CD4-positive, alpha-beta T cell treated with Interleukin-17A for 4 hours (primary cell): ENCODE measurements at places on chromosomes 5 and 9.

GRCh38 chr9:68730570-68731235, 25.7 kb downstream of the PIP5K1B start:
- DNase-seq, result no peak

- no peak for DNase-seq
Observed at GRCh38 chr9:69905286-69905685, 84.7 kb downstream of the CFAP95 start.

DNA sequence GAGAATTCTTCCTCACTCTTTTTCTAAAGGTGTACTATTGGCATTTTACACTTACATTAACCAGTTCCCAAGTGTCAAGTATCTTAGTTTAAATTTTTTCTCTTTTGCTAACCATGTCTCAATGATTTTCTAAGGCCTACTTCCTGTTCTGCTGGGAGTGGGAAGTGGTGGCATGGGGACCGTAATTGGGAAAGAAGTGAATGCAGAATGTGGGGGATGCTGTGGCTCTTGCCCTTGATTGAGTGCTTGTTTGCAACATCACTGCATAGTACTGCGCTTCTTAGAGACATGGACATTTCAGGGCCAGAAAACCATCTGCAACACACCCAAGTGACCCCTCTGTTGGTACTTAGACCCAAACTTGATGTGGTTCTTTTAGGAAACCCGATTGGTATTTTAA, 32.8 kb downstream of the MRRF start:
- no peak for DNase-seq

- no peak for DNase-seq
Observed at GRCh38 chr5:9015260-9015936, 530.5 kb downstream of the SEMA5A start.

- no peak for DNase-seq
Observed at GRCh38 chr5:158938200-158938599, 161.5 kb downstream of the EBF1 start.

DNA sequence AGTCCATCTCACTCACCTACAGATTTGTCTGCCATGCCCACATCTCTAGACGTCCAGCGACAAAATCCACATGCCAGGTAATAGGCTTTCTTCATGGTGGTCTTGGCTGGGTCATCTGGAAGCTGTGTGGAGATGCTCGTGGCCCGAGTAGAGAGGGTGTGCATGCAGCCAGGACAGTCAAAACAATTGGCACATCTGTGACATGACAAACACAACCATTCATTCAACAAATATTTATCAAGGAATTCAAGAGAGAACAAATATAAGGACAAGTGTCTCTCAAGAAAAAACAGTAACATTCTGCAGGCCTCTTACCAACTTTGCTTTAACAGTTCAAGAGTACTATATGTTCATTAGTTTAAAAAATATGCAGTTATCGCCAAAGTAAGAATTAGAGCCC, 5.4 kb downstream of the DCTN4 start:
- DNase-seq, result no peak

- no peak for DNase-seq
Observed at GRCh38 chr9:104858271-104858670, 69.7 kb downstream of the ABCA1 start.

- DNase-seq, result no peak
Observed at GRCh38 chr9:122695696-122696095, 20.8 kb downstream of the OR1L3 start.

DNA sequence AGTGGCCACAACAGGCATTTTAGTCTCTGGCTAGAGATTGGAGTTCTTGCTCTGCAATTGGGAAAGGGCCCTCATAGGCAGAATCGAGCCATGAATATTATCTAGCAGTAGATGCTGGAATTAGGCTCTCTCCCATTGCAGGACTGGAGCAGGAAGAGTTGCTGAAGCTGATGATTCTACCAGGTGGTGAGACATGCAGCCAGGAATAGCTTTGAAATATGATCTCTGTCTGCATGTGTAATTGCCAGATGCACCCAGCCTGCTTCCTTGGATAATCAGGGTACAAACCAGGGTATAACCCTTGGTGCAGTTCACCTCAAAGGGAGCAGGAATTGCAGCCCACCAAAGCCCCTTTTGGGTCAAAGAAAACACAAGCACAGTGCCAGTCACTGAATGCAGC, 211.4 kb upstream of the FTMT start:
- DNase-seq, result no peak

GRCh38 chr9:130001190-130001589, 41.8 kb downstream of the FNBP1 start:
- DNase-seq, result no peak

GRCh38 chr5:40355846-40356245, 323.9 kb upstream of the PTGER4 start:
- DNase-seq, result no peak

DNA sequence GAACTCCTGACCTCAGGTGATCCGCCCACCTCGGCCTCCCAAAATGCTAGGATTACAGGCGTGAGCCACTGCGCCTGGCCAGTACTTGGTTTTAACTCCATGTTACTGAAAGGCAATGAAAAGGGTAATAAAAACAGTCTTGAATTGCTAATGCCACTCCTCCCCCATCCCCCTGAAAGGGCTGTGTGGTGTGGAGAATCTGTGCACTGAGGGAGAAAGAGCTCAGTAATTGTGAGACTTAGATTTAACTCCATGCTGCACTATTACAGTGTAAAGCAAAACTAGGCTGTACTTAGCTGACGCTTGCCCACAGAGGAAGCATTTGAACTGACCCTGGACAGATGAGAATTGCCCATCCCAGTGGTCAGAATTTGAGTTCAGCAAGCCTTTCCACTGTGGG, 1662.4 kb upstream of the ACO1 start:
- DNase-seq, result no peak

- DNase-seq, result no peak
Observed at GRCh38 chr9:13450723-13451122, 171.2 kb upstream of the MPDZ start.

DNA sequence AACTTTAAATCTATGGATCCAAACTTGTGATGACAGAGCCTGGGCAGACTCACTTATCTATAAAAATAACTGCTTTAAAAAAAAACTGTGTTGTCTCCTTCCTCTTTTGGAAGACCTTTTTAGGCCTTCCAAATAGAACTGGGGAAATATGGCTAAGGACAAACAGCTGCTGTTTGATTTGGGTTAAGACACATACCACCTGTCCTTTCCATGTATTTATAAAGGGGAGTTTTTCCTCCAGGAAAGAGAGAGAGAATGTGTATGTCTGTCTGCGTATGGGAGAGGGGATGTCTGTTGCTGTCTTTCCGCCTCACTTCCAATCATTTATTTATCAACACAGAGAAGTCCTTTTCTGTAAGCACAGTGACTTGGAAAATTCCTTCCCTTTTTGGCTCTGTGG, 2.8 kb downstream of the ARHGEF37 start:
- DNase-seq, result no peak

DNA sequence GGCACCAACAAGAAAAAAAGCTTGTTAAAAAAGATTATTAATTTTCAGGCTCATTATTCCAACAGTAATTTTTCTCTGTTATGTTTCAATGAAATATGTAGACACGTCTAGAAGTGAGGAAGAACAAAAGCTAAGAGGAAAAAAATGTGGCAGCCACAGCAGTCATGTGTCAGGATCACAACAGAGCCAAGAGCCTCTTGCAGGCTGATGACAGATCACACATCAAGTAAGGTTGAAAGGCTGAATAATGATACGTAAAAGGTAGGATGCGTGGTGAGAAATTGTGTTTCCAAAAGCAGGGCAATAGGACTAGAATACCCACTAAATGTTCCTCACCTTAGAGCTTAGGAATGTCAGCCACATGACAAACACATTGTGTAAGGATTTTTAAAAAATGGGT, 124.8 kb downstream of the HTR1A start:
- no peak for DNase-seq

DNA sequence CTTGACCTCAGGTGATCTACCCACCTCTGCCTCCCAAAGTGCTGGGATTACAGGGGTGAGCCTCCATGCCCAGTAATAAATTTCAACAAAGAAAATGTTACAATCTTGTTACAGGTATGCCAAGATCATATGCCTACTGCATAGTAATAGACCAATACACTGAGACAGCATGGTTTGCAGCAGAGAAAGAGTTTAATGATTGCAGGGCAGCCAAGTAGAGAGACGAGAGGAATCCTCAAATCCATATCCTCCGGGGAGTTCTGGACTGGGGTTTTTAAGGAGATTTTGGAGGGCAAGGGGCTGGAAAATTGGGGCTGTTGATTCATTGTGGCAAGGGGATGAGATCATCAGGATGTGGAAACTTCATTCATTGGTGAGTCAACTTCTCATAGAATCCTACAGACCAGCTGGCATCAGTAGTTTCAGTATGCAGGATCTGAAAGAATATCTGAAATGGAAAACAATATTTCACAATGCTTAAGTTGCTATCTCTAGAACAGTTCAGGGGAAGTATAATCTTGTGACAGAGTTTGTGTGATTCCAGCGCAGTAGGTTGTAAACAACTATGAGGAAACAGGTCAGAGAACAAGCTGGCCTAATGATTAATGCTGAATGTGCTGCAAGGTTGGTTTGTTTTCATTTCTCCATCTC, 14.8 kb upstream of the TUT7 start:
- DNase-seq, result no peak

GRCh38 chr5:63570752-63571151, 391.5 kb downstream of the HTR1A start:
- DNase-seq, result no peak

- DNase-seq, result peak; percentile 21
Observed at GRCh38 chr5:757931-758697, 26.4 kb downstream of the ZDHHC11B start.

- no peak for DNase-seq
Observed at GRCh38 chr5:116382874-116383266, 191.8 kb downstream of the SEMA6A start.
